ENCODE measurements at places on chromosomes 5 and 9. TPM values are rescaled to one million over a fixed set of nuclear protein-coding genes. Genes with fewer than 3 reads are reported as not detected.

RMRP gene
- polyA plus RNA-seq: not detected

MCCC2 gene
- 34.3 TPM for polyA plus RNA-seq

ZNF169 gene
- polyA plus RNA-seq: 6.8 TPM

- H3K27ac ChIP-seq: peak overlapping the region; percentile 82
- peaks cover 5% of the 10 kb centered on the region for H3K27me3 ChIP-seq
- H3K4me1 ChIP-seq: peaks cover 9% of the 10 kb centered on the region
- no peak for DNase-seq
Observed at GRCh38 chr9:19464061-19464763, 55.4 kb downstream of the ACER2 start.

- H3K4me3 ChIP-seq: no peak overlapping the region
- no peaks in the 10 kb centered on the region for H3K4me1 ChIP-seq
- DNase-seq: no peak
- no peaks in the 10 kb centered on the region for H3K36me3 ChIP-seq
- peaks cover 5% of the 10 kb centered on the region for H3K27me3 ChIP-seq
Observed at GRCh38 chr5:135015942-135016341, 18.1 kb downstream of the PITX1 start.

DNA sequence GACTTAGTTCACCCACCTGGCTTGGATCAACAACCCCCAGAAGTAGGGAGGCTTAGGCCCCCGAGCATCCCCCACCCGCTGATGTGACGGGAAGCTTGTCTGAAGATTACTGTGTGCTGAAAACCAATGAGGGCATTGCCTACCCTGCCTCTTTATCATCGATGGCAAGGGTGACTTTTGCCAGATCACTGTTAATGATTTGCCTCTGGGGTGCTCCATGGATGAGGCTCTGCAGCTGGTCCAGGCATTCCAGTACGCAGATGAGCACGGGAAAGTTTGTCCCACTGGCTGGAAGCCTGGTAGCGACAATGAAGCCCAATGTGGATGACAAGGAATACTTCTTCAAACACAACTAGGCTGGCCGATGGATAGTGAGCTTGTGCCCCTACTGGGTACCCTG lies 22.0 kb downstream of the RUFY1 start:
- H3K4me3 ChIP-seq: no peak overlapping the region
- no peaks in the 10 kb centered on the region for H3K4me1 ChIP-seq
- no peak overlapping the region for H3K27ac ChIP-seq
- DNase-seq: no peak

DNA sequence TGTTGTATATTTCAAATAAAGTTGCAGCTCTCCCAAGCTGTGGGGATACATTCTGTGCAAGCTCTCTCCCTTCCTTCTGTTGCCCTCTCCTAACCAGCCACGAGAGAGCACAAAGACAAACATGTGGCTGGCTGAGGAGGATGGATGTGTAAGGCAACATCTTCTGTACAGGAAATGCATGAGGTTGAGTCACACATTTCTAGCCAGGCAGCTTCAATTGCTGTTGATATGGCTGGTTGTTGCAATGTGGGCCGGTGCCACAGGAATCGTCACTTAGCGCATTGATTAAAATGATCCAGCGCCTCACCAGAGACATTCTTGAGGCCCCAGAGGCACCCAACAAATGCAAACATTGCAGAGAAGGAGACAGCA lies 207.1 kb downstream of the ICE1 start:
- no peak overlapping the region for H3K27ac ChIP-seq
- no peaks in the 10 kb centered on the region for H3K4me1 ChIP-seq
- H3K27me3 ChIP-seq: no peaks in the 10 kb centered on the region
- peaks cover 4% of the 10 kb centered on the region for H3K36me3 ChIP-seq
- no peak overlapping the region for H3K4me3 ChIP-seq
- no peak for DNase-seq

DNA sequence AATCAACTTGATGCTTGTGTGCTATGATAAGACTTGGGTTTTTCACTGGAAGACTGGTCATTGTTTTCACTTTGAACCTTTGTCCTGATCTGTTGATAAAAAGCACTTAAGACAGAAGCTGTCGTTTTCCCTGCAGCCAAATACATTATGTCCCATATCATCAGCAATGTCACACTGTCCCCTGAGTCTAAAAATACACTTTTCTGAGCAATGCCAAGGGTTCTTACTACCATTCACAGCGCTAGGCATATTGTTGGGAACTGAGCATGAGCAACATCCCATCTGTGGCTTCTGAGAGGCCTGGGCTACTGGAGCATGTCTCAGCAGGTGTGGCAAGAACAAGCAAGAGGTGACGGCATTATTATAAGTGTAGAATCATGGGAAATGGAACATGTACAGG lies 81.8 kb downstream of the SEMA6A start:
- no peaks in the 10 kb centered on the region for H3K27me3 ChIP-seq
- H3K36me3 ChIP-seq: no peaks in the 10 kb centered on the region
- no peak for DNase-seq
- H3K4me3 ChIP-seq: no peak overlapping the region
- H3K4me1 ChIP-seq: peaks cover 24% of the 10 kb centered on the region

GRCh38 chr9:36416890-36417289 lies 16.8 kb upstream of the RNF38 start:
- no peaks in the 10 kb centered on the region for H3K27me3 ChIP-seq
- H3K27ac ChIP-seq: no peak overlapping the region
- no peak overlapping the region for H3K4me3 ChIP-seq
- DNase-seq: no peak

Data from naive B cell (primary cell).